ENCODE measurements at places on chromosomes 11 and 22. TPM values are rescaled to one million over a fixed set of nuclear protein-coding genes. Genes with fewer than 3 reads are reported as not detected.

KCNK7 gene
- 0.31 TPM for total RNA-seq

HEPN1 gene
- not detected for total RNA-seq

DNA sequence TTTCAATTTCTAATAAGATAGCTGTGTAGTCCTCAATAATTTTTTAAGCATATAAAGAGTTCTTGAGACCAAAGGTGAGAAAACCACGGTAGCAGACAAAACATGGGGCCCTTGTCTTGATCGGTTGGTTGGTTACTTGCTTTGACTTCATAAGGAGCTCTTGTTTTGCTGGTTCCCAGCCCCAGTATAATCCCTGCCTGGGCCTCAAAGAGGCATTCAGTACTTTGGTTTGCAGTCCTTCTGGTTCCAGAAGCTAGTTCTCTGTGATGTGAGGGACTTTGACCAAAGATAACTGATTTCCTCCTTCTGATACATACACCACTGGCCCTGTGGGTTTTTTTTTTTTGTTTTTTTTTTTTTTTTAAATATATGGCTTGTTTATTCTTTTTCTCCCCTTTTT lies 17.1 kb downstream of the MARK2 start:
- DNase-seq = no peak

- DNase-seq = no peak
Observed at GRCh38 chr11:126169291-126169690, 42.2 kb downstream of the RPUSD4 start.

MS4A6A gene
- 3.7 TPM for total RNA-seq

- DNase-seq = no peak
Observed at GRCh38 chr11:11555208-11555607, 66.6 kb downstream of the GALNT18 start.

- no peak for DNase-seq
Observed at GRCh38 chr11:61696602-61697001, 16.4 kb downstream of the DAGLA start.

- DNase-seq = no peak
Observed at GRCh38 chr22:33920197-33920540, at the start of gene LARGE1. Gene LARGE1, minus strand, starts transcription at chr22:33920476.

DNA sequence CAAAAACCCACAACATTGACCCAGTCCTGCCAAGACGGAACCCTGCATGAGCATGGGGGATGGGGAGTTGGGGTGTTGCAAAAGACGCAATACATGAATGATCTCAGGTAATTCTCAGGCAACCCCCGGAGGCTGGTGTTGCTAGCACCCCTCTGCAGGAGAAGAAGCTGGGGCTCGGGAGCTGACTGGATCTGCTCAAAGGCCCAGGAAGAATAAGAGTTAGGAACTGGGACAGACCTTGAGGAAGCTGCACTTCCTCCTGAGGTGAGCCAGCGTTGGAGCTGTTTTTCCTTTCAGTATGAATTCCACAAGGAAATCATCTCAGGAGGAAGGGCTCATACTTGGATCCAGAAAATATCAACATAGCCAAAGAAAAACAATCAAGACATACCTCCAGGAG lies at the start of gene KRTAP5-9:
KRTAP5-9 (plus strand) TSS at position 301 of the 400 bp plus-strand sequence. CDS start 238 bp downstream, outside the sequence.
- no peak for DNase-seq

RAB3IL1 gene
- total RNA-seq = 2.3 TPM

Measured in occipital lobe (tissue), 3 donors.